Kasumi-1 (cell line): ENCODE measurements at places on chromosomes 7 and 10.

DNA sequence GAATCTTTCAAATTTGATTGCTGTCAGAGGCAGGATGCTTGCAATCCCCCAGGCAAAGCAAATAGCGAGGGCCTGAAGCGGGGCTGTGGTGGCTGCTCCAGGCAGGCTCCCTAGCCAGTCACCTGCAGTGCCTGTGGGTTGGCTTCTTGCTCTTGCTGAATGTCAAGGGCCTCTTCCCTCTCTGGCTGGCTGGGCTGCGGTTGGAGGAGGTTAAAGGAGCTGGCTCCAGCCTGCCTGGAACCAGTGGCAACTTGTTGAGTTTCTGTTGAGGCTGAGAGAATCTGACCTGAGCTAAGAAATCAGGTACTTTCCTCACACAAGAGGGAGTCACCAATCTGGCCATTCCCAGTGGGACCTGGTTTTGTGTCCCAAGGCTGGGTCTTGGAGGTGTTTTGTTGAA is 134.7 kb downstream of the TMEM178B start:
- no peak for DNase-seq

GRCh38 chr10:111246136-111246535 is 169.3 kb downstream of the ADRA2A start:
- no peak for DNase-seq

DNA sequence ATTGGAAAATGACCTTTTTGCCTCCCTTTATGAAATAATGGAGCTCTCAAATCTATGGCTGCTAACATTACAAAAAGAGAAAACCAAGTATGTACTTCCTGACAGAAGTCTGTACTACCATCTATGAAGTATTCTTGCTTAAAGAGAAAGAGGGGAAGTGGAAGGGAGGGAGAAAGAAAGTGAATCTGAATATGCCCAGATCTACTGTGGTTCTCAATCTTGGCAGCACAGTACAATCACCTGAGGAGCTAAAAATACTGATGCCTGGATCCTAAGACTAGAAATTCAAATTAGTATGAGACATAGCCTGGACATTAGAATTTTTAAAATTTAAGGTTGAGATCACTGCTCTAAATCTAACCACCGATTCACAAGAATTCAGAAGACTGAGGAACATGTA is 85.2 kb downstream of the IGF2BP3 start:
- no peak for DNase-seq

DNA sequence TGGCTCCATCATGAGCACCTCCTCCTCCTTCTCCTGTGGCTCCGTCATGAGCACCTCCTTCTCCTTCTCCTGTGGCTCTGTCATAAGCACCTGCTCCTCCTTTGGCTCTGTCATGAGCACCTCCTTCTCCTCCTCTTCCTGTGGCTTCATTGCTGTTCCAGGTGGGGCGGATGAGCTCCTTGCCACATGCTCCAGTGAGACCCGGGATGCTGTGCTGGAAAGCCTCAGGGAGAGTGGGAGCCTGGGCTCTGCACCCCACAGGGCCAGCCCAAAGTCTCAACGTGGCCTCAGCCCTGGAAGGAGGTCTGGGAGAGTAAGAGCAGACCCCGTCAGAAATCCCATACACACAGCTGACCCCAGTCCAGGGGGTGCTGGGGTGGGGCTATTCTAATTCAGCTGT is 380.7 kb downstream of the TCERG1L start:
- no peak for DNase-seq
